Body of pancreas (tissue), 4 donors: ENCODE measurements at places on chromosomes 6 and 20.

- no peak for DNase-seq
- H3K36me3 ChIP-seq: no peaks in the 10 kb centered on the region
- H3K4me3 ChIP-seq: no peak overlapping the region
Measured at GRCh38 chr6:148915810-148916209, 169.0 kb downstream of the UST start.

DNA sequence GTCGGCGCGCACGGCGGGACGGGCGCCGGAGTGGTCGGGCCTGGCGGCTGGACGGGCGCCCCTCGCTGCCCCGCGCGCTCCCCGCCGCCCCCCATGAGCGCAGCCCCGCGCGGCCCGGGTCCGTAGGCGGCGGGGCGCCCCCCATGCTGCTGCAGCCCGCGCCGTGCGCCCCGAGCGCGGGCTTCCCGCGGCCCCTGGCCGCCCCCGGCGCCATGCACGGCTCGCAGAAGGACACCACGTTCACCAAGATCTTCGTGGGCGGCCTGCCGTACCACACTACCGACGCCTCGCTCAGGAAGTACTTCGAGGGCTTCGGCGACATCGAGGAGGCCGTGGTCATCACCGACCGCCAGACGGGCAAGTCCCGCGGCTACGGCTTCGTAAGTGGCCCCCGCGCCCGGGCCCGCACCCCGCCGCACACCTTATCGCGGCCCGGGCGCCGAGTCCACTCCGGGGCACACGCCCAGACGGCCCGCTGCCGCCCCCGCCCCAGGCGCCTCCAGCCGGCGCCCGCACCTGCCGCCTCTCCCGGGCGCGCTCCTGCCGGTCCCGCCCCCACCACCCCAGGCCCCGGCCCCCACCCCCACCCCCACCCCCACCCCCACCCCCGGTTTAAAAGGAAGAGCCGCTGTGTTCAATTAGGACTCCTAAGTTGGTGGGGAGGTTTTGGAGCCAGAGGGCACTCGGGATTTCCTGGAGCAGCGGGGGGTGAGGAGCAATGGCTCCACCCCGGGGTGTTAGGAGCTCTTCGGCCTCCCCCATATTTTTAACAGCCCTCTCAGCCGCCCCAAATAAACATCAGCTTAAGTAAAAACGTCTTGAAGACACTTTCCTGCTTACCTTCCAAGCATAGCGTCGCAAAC is 474 bp downstream of the RBM38 start:
- H3K27me3 ChIP-seq: no peaks in the 10 kb centered on the region
- H3K27ac ChIP-seq: peak overlapping the region; percentile 63
- no peak for DNase-seq
- H3K4me1 ChIP-seq: peaks cover 38% of the 10 kb centered on the region
- no peaks in the 10 kb centered on the region for H3K36me3 ChIP-seq
- H3K4me3 ChIP-seq: peak overlapping the region; percentile 70

GRCh38 chr6:6680526-6680925 is 92.0 kb downstream of the LY86 start:
- no peak overlapping the region for H3K4me3 ChIP-seq
- no peak overlapping the region for H3K27ac ChIP-seq
- H3K27me3 ChIP-seq: no peaks in the 10 kb centered on the region
- no peaks in the 10 kb centered on the region for H3K36me3 ChIP-seq

- no peak overlapping the region for H3K4me3 ChIP-seq
- no peaks in the 10 kb centered on the region for H3K4me1 ChIP-seq
- no peaks in the 10 kb centered on the region for H3K27me3 ChIP-seq
- no peak for DNase-seq
- no peak overlapping the region for H3K27ac ChIP-seq
Measured at GRCh38 chr6:21180155-21180554, 413.4 kb upstream of the SOX4 start.

DNA sequence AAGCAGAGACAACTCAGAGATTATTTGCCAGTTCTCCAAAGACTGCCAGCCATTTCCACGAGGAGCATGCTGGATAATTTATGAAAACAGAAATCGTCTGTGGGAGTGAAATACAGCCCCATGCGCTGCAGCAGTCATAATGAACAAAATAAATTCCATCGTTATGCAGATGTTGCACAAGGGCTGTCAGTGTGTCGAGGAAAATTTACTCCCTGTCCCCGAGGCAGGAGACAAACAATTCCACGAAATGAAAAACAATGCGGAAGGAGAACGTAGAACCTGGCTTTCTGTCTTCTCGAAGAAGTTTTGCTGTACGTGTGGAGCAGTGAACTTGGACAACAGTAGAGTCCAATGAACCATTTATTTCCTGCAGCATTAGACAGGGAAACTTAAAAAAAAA is 399.4 kb downstream of the CD83 start:
- no peaks in the 10 kb centered on the region for H3K4me1 ChIP-seq
- no peaks in the 10 kb centered on the region for H3K27me3 ChIP-seq
- H3K4me3 ChIP-seq: no peak overlapping the region

GRCh38 chr20:24634855-24635254 is 165.4 kb downstream of the SYNDIG1 start:
- H3K36me3 ChIP-seq: no peaks in the 10 kb centered on the region
- H3K27me3 ChIP-seq: no peaks in the 10 kb centered on the region
- no peaks in the 10 kb centered on the region for H3K4me1 ChIP-seq
- no peak overlapping the region for H3K27ac ChIP-seq
- no peak for DNase-seq

GRCh38 chr6:156697225-156697830 is 79.8 kb upstream of the ARID1B start:
- no peaks in the 10 kb centered on the region for H3K27me3 ChIP-seq
- H3K36me3 ChIP-seq: no peaks in the 10 kb centered on the region
- DNase-seq: no peak
- H3K27ac ChIP-seq: no peak overlapping the region

DNA sequence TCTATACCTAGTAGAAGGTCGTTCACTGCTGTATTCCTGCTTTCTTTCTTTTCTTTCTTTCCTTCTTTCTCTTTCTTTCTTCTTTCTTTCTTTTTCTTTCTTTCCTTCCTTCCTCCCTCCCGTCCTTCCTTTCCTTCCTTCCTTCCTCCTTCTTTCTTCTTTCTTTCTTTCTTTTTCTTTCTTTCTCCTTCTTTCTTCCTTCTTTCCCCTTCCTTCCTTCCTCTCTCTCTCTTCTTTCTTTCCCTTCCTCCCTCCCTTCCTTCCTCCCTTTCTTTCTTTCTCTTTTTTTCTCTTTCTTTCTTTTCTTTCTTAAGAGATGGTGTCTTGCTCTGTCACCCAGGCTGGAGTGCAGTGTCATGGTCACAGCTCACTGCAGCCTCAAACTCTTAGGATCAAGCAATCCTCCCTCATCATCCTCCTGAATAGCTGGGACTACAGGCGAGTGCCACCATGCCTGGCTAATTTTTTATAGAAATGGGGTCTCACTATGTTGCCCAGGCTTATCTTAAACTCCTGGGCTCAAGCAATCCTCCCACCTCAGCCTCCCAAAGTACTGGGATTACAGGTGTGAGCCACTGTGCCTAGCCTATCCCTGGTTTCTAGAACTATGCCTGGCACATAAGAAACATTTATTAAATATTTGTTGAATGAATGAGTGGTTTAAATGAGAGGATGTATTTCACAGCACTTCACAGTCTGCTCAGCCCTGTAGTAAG is 2.6 kb upstream of the DNPH1 start:
- H3K27me3 ChIP-seq: no peaks in the 10 kb centered on the region
- H3K4me1 ChIP-seq: peaks cover 20% of the 10 kb centered on the region
- no peak overlapping the region for H3K4me3 ChIP-seq
- H3K36me3 ChIP-seq: no peaks in the 10 kb centered on the region
- DNase-seq: no peak
- H3K27ac ChIP-seq: no peak overlapping the region

GRCh38 chr6:105601541-105602236 is 198.8 kb upstream of the PREP start:
- H3K27me3 ChIP-seq: no peaks in the 10 kb centered on the region
- H3K36me3 ChIP-seq: no peaks in the 10 kb centered on the region
- no peaks in the 10 kb centered on the region for H3K4me1 ChIP-seq
- no peak overlapping the region for H3K4me3 ChIP-seq

GRCh38 chr20:2883726-2884637 is 10.7 kb downstream of the PTPRA start:
- no peaks in the 10 kb centered on the region for H3K36me3 ChIP-seq
- H3K4me1 ChIP-seq: peaks cover 5% of the 10 kb centered on the region
- H3K4me3 ChIP-seq: no peak overlapping the region
- DNase-seq: no peak
- H3K27me3 ChIP-seq: no peaks in the 10 kb centered on the region
